ENCODE measurements at places on chromosomes 5 and 9.

- DNase-seq, result no peak
Observed at GRCh38 chr5:158119961-158120723, 261.2 kb upstream of the CLINT1 start.

- DNase-seq, result no peak
Observed at GRCh38 chr9:106632621-106633020, 230.3 kb upstream of the ZNF462 start.

DNA sequence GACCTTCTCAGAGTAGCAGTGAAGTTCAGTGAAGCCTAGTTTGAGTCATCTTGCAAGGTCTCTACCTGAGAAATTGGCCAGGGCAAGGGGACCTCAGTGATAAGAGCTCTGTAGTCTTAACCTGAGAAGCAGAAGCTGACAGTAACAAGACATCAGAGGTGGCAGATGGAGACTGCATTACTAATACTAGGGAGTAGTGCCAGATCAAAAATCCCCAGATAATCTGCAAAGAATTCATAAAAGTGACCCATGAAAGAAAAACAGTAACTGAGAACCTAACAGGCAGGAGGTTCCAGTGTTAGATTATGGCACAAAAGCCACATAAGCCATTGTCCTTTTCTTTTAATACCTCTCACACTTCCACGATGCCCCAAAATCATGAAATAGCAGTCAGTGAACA lies 175.5 kb downstream of the MUSK start:
- no peak for DNase-seq

- DNase-seq, result no peak
Observed at GRCh38 chr5:133839721-133840120, 128.7 kb downstream of the C5orf15 start.

DNA sequence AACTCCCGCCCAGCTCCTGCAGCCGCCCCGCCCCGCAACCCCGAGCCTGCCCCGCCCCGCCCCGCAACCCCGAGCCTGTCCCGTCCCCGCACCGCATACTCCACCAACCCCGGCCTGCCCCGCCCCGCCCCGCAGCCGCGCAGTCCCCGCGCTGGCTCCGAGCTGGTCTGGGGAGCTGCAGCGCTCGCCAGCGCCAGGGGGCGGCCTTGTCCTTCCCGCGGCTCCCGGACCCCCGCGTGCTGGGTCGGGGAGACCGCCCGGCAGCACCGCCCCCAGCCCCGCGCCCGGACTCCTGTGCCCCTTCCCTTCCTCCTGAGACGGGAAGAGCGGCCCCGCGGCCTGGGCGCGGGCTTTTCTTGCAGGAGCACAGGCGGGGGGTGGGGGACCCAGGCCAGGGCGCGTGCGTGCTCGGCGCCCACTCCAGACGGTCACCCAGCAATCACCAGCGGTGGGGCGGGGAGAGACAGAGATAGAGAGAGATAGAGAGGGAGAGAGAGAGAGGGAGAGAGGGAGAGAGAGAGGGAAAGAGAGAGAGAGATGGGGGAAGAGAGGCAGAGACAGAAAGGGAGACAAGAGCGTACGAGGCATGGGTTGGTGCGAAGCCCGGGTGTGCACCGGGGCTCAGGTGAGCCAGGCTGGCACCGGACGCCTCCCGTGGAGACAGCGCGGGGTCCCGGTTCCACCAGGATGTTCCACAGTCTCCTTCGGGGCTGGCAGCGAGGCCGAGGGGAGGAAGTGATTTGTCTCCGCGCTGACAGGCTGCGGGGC lies 14.7 kb upstream of the TMEM250 start:
- peak; percentile 35 for DNase-seq

GRCh38 chr5:58447226-58447625 lies 12.7 kb downstream of the PLK2 start:
- DNase-seq, result no peak

Measured in activated T-cell treated with anti-CD3 and anti-CD28 coated beads for 48 hours (primary cell).